Testis (tissue), 5 donors: ENCODE measurements at places on chromosomes 13 and 19. TPM values are rescaled to one million over a fixed set of nuclear protein-coding genes. Genes with fewer than 3 reads are reported as not detected.

WDR88 gene
- polyA plus RNA-seq = 15.3 TPM

GRCh38 chr13:52406629-52407028 is 657 bp upstream of the THSD1 start:
- no peak overlapping the region for H3K4me3 ChIP-seq
- no peak for DNase-seq
- no peaks in the 10 kb centered on the region for H3K36me3 ChIP-seq
- H3K4me1 ChIP-seq = no peaks in the 10 kb centered on the region
- H3K27ac ChIP-seq = no peak overlapping the region

KCNN1 gene
- polyA plus RNA-seq = 4.4 TPM

SHISA7 gene
- 0.45 TPM for polyA plus RNA-seq

DNA sequence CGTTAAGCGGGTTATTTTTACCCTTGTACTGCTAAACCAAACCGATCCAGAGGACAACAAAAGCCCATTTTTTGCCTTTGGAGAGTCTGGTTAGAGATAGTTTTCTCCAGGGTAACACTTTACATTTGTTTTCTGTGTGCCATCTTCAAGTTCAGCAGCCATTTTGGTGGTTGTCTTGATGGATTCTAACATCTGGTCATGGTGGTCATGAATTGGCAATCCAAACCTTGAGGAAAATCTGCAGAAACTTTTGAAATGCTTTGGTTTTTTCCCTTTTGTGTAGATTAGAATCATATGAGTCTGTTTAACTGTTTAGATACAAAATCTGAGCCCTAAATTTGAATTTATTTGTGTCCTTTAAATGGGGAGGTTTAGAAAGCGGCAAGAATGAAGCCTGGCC is 16.6 kb downstream of the HNRNPM start:
- no peaks in the 10 kb centered on the region for H3K36me3 ChIP-seq
- no peaks in the 10 kb centered on the region for H3K27me3 ChIP-seq
- no peak overlapping the region for H3K4me3 ChIP-seq

DNA sequence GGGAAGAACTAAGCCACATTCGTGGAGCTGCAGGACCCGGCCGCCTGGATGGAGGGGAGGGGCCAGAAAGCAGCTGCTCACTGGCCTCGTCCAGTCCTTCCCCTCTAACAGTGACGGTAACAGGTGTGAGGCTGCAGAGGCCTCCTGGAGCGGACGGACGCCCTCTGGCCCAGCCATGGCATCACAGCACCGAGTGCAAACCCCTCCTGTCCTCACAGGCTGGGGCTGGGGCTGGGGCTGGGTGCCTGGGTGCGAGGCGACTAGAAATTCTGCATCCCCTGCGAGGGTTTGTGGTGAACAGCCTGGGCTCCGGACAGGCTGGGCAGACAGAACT is 3.6 kb downstream of the MICOS13 start:
- DNase-seq = no peak
- no peaks in the 10 kb centered on the region for H3K27me3 ChIP-seq
- peaks cover 10% of the 10 kb centered on the region for H3K4me1 ChIP-seq
- no peaks in the 10 kb centered on the region for H3K36me3 ChIP-seq

CHAMP1 gene
- polyA plus RNA-seq = 15.0 TPM

CGB7 gene
- polyA plus RNA-seq = 1.7 TPM

- H3K27me3 ChIP-seq = no peaks in the 10 kb centered on the region
- no peak for DNase-seq
- H3K27ac ChIP-seq = no peak overlapping the region
- H3K4me1 ChIP-seq = no peaks in the 10 kb centered on the region
- no peak overlapping the region for H3K4me3 ChIP-seq
These were observed 843.8 kb upstream of the SPRY2 start for GRCh38 chr13:81184556-81185265.

LILRA1 gene
- 0.62 TPM for polyA plus RNA-seq

DNA sequence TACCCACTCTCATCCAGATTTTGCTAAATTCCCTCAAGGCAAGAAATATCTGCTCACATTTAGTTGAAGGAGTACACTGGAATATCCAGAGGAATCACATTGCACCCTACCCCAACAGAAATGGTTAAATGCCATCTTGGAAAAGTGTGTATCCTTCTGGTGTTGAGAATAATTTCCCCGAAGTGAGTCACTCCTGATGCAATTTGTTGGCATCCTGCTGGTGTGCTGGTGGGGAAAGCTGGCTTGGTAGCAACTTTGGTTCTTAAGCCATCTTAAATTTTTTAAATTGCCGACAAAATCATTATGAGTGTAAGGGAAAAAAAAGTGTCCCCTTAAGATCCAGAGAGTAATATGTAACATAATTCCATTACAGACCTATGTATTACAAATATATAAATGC is 337.3 kb upstream of the DACH1 start:
- H3K27me3 ChIP-seq = no peaks in the 10 kb centered on the region
- no peak overlapping the region for H3K4me3 ChIP-seq
- H3K27ac ChIP-seq = no peak overlapping the region
- no peaks in the 10 kb centered on the region for H3K4me1 ChIP-seq
- no peaks in the 10 kb centered on the region for H3K36me3 ChIP-seq

ODAD3 gene
- 18.3 TPM for polyA plus RNA-seq

- peak overlapping the region; percentile 91 for H3K27ac ChIP-seq
- no peaks in the 10 kb centered on the region for H3K27me3 ChIP-seq
- no peak for DNase-seq
- H3K4me1 ChIP-seq = peaks cover 18% of the 10 kb centered on the region
- H3K36me3 ChIP-seq = no peaks in the 10 kb centered on the region
- no peak overlapping the region for H3K4me3 ChIP-seq
These were observed 1.5 kb upstream of the PRR12 start for GRCh38 chr19:49589502-49589905.

DNA sequence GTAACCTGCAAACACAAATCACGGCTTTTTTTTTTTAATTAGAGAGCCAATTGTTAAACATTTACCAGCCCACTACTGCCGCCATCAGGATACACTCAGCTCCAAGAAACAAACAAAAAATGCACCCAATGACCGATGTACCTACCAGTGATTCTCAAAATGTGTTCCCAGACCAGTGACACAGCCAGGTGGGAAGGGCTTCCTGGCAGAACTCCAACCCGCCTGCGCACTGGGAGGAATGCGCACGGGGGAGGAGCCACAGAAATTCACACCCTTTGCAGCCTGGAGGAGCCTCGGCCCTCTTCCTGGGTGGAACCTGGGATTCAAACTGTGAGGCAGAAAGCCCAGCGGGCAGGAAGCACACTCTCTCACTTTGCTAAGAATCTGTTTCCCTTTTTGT is 255.9 kb downstream of the TBC1D4 start:
- H3K36me3 ChIP-seq = no peaks in the 10 kb centered on the region
- H3K27ac ChIP-seq = no peak overlapping the region
- no peak overlapping the region for H3K4me3 ChIP-seq
- DNase-seq = peak; percentile 63
- no peaks in the 10 kb centered on the region for H3K4me1 ChIP-seq

KCNJ14 gene
- polyA plus RNA-seq = 0.66 TPM

- H3K4me1 ChIP-seq = no peaks in the 10 kb centered on the region
- no peak overlapping the region for H3K4me3 ChIP-seq
- no peaks in the 10 kb centered on the region for H3K36me3 ChIP-seq
- no peaks in the 10 kb centered on the region for H3K27me3 ChIP-seq
- DNase-seq = peak; percentile 38
- no peak overlapping the region for H3K27ac ChIP-seq
These were observed 11.7 kb downstream of the ATP7B start for GRCh38 chr13:51999510-51999911.

DNA sequence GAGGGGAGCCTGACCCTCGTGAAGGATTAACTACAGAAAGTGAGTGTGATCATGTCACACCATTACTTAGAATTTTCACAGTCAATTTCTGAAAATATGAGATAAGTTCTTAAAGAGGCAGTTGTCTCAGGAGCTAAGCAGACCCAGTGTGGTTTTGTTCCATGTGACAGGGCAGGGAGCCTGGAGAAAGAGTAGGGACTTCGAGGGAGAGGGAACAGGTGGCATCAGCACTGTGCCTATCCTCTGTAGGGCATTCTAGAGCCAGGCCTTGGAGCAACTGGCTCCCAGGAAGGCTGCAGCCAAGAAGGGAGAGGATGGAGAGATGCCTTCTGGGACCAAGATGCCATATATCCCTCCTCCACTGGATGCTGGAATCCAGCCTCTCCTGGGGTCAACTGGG is 183.0 kb downstream of the TSHZ3 start:
- no peak overlapping the region for H3K27ac ChIP-seq
- no peak for DNase-seq
- H3K36me3 ChIP-seq = no peaks in the 10 kb centered on the region
- no peaks in the 10 kb centered on the region for H3K27me3 ChIP-seq
- no peak overlapping the region for H3K4me3 ChIP-seq
- H3K4me1 ChIP-seq = no peaks in the 10 kb centered on the region

PSPN gene
- 1.1 TPM for polyA plus RNA-seq

MAP4K1 gene
- 8.3 TPM for polyA plus RNA-seq

DNA sequence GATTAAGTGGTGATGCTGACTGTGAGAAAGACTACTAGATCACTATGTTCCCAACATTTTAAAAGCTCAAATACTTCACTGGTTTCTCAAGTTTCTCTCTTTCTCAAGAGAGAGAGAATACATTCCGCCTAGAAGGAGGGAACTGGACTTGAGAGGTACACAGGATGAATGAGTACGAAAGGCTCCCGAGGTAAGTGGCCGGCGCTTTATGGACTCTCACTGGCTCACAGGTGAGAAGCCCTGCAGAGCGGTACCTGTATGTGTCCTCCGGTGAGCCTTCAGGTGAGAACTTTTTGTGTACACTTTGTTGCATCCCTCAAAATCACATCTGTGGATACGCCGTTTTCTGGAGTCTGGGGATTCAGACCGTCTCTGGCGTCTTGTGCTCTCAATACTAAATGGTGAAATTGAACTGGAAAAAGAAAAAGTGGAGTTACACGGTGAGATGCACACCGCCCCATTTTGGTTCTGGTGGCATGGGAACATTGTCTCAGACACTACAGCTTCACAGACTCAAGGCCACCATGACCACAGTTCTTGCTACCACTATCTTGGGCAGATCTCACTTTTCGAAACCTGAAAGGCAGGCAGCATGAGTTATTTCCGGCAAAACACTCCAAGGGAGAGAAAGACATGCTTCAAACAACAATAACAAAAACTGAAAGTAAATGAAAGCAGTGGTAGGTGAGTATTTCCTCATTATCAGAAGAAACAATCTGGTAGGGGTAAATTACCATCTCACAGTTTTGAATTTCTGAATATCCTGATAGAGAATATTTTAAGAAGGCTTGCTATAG is 418.9 kb downstream of the KLF12 start:
- H3K4me1 ChIP-seq = no peaks in the 10 kb centered on the region
- H3K36me3 ChIP-seq = no peaks in the 10 kb centered on the region
- H3K27ac ChIP-seq = no peak overlapping the region

- H3K36me3 ChIP-seq = no peaks in the 10 kb centered on the region
- peak; percentile 25 for DNase-seq
- H3K27me3 ChIP-seq = no peaks in the 10 kb centered on the region
- no peaks in the 10 kb centered on the region for H3K4me1 ChIP-seq
These were observed 629 bp upstream of the LRRC63 start for GRCh38 chr13:46211116-46211482.

TINCR gene
- 3.0 TPM for polyA plus RNA-seq

TLE6 gene
- polyA plus RNA-seq = 8.1 TPM
